ENCODE measurements at places on chromosomes 1 and 21.

DNA sequence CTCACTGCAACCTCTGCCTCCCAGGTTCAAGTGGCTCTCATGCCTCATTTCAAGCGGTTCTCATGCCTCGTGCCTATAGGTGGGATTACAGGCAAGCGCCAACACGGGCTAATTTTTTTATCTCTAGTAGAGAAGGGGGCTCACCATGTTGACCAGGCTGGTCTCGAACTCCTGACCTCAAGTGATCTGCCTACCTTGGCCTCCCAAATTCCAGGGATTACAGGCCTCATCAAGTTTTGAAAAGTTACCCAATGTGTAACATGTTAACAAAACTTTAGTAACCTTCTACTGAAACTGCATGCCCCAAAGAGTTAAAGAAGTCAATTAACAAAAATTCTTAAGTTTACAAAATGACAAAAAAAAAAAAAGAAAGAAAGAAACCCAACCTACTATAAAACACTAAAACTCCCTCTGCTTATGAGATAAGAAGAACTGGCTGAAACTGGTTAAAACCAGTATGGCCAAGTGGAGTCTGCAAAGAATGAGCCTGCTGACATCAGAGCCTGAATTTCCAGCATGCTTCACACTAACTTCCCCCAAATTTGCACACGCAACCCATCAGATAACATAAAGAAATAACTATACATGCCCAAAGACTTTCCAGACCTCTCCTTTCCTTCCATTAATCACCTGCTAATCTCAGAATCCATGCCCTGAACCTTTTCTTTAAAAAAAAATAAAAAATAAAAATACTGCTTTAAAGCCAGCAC lies 25.5 kb upstream of the PSMG1 start:
- no peak for DNase-seq

DNA sequence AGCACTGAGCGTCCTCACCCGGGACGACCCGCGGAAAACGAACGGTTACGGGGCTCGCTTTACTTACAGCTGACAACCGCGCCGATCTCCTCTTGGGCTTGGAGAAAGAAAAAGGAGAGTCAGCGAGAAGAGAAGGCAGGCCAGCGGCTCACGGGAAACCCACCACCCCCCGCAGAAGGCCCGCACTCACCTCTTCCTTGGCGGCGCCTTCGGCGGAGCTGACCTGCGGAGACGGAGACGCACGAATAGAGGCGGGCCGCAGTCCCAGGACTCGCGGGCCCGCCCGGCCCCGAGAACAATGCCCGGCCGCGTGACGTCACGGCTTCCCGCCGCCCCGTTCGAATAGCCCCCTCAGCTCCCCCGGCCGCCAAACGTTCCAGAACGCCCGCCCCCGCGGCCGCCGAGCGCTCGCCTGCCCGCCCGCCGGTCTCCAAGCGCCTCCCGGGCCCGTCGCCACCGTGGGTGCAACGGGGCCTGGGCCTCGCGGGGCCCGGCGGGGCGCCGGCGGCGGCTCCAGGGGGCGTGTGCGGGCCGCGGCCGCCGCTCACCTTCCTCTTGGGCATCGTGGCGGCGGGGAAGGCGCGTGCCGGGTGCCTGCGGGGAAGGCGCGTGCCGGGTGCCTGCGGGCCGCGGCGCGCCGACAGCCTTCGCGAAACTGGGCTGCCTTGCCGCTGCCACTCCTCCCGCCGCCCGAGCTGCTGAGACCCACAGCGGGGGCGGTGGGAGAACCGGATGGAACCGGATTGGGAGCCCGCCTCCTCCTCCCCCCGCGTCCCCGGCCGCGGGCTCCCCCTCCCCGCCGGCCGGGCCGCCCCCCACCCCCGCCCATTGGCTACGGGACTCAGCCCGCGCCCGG lies at the start of gene HMGN1:
HMGN1 (minus strand) TSS at position 734 of the 856 bp plus-strand sequence; CDS start at position 563, 171 bp downstream.
- DNase-seq = peak; percentile 93

- DNase-seq = no peak
Measured at GRCh38 chr1:14889825-14890440, 263.6 kb upstream of the TMEM51 start.

DNA sequence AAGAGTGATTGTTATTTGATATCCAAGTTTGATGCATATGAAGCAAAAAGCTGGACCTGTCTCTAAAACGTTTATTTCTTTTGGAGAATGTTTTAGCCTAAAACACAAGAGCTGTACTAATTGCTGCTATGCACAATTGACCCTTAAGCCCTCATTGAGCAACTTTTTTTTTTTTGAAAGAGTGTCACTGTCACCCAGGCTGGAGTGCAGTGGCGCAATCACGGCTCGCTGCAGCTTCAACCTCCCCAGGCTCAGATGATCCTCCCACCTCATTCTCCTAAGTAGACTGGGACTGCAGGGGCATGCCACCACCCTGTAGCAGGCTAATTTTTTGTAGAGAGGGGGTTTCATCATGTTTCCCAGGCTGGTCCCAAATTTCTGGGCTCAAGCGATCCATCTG lies 129.1 kb downstream of the PIK3R3 start:
- no peak for DNase-seq

DNA sequence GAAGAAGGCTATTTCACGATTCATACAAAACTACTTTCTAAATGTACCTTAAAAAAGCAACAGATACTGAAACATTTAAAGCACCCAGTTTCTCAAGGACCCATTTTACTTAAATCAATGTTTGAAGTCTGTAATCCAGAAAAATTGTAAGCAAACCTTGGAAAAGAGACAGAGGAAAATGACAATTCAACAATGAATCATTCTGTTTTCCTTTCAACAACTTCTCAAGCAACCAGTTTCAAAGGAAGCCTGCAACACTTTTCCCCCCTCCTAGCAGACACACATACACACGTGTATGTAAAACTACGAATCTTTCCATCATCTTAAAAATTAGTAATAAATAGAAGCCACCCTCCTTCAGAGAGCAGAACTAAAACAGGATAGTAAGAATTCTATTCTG lies 1.2 kb downstream of the RERE start:
- DNase-seq = no peak

GRCh38 chr1:207672522-207673130 lies 27.7 kb downstream of the CR1L start:
- DNase-seq = no peak

DNA sequence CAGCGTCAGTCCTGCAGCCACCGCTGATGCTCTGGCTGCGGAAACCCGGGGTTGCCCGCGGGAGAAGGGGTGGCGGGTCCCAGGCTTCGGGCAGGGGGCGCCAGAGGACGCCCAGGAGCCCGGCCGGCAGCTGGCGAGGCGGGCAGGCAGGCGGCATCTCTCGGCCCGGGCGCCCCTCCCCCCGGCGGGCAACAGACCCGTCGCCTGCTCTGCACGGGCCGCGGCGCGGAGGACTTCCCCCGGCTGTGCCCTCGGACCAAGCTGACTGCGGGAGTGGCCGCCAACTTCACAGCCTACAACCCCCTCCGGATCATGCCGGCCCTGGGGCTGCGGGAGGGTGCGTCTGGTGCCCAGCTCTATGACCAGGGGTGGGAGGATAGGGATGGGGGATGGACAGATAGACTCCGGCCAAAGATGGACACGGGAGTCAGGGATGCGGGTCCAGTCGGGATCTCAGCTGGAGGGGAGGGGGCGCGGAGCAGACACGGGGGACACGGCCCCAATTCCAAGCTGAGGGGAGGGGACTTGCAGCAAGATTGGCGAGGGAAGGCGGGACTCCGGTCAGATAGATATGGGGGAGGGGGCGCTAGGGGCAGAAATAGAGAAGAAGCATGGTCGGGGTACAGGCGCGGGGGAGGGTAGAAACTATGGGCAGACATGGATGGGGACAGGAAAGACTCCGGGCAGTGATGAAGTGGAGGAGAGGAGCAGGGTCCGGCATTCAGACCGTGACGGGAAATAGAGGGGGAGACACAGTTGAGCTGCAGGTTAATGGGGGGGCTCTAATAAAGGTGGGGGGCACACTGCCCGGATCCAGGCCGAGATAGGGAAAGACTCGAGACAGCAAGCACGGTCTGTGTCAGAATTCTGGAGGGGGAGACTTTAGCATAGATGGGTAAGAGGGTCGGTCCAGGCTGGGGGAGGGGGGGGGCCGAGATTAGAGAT lies 1.1 kb downstream of the ADGRB2 start:
- peak; percentile 73 for DNase-seq

- DNase-seq = no peak
Measured at GRCh38 chr1:219340796-219341195, 167.1 kb downstream of the LYPLAL1 start.

- no peak for DNase-seq
Measured at GRCh38 chr1:99003581-99004253, 944 bp downstream of the PLPPR5 start.

GRCh38 chr1:121471523-121471922 lies 286.7 kb downstream of the SRGAP2C start:
- DNase-seq = no peak

DNA sequence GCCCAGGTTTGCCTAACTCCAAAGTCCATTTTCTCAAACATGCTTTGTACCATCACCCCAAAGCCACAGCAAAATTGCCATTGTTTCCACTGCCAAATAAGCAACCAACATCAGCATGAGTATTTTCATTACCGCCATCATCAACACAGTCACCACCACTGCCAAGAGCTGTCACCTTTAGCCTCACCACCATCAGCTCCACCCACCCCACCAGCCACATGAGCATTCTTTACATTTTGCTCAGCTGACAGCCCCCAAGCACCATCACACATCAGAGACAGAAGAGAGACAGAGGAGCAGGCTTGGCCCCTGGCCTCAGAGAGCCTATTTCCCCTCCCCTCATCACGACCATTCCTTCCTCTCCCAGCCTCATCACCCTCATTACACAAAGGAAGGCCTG lies 42.7 kb downstream of the TAS1R2 start:
- DNase-seq = no peak

- no peak for DNase-seq
Measured at GRCh38 chr21:43328958-43329691, 97.8 kb downstream of the SIK1 start.

DNA sequence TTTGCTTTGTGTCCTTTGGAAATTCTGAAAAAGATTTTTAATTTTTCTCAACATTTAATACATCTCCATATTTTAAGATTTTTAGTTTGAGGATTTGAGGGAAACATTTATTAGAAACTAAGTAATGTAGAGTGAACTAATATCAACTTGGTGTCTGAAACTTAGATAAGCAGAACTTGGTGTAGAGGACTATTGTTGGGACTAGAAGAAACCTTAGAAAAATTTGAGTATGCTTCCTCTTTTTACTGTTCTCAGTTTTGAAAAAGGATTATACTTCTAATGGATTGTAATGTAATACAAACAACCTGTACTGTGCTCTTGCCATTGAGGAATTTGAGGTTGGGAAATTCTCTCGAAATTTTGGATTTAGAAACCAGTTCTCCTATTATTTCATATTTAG lies 2.4 kb downstream of the FNBP1L start:
- DNase-seq = no peak

- DNase-seq = no peak
Measured at GRCh38 chr1:20698195-20698910, 19.5 kb downstream of the KIF17 start.

DNA sequence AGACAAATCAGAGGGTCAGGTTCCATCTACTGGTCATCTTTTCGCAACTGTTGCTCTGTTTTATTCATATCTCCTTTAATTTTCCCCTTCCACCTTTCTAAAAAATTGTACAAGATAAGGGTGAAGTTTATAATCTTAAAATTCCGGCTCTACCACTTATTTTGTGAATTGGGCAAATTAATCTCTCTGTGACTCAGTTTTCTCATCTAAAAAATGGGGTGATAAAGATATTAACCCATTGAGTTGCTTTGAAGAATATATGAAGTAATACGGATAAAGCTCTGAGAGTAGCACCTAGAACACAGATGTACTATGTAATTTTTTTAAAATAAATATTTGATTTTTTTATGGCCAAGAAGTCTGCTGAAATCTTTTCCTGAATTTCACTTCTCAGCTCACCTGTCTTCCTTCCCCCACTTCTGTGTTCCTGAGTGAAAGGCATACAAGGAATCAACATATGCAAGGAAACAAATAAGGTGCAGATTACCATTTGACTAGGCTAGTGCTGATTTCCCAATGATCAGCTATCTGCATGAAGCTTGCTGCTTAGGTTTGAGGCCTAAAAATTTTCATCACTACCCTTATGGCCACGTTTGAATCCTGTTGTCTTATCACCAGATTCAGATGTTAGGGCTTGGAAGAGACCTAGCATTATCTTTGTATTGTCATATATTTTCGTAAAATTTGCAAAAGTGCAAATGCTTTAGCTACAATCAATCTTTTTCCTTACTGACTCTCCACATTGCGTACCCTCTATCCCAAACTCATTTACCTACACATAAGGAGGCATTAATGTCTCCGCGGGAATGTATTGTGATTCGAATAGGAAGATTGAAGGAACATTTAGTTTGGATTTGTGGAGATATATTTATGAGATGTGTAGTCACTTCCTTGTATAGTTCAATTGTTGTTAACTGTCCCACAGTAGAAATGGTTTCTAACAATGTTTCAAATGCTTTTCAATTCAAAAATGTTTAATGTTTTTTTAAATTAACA lies 718.3 kb upstream of the PTBP2 start:
- DNase-seq = no peak

DNA sequence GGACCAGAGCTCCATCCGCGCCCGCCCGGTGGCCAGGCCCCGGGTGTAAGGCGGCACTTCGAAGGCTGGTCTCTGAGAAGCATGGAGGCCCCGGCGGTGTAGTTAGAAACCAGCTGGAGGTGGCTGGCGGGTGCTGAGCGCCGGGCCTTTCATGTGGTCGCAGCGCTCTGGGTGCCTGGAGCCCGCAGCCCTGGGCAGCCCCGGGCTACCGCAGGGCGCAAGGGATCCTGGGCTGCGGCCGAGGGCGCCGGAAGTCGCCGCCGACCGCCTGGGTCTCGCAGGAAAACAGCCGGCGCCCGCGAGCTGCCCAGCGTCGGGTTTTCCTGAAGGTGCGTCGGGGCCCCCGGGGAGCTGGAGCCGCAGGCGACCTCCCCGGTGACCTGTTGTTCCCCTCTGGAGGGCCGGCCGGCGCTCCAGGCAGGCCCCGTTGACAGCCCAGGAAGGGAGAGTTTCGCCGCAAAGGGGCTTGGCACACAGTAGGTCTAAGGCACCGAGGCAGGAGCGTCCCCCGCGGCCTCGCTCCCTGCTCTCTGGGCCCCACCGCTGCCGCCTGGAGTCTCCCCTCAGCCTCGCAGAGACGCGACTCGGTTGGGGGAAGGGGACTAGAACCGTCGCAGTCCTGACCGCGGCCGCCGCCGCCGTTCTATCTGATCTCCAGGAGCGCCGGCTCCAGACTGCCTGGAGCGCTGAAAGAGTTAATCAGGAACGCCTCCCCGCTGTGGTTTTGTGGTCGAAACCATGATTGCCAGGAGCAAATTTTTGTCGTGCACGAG lies 2.7 kb downstream of the GRHL3 start:
- DNase-seq = peak; percentile 76

GRCh38 chr1:228487336-228488124 lies at the start of gene RNF187:
Gene RNF187 (plus strand): TSS chr1:228487382.
- DNase-seq = peak; percentile 87

- DNase-seq = no peak
Measured at GRCh38 chr21:38944903-38945302, 139.2 kb downstream of the ETS2 start.

GRCh38 chr1:52141513-52142219 lies at the start of gene ZFYVE9:
Gene ZFYVE9 (plus strand): TSS chr1:52142089. CDS start chr1:52233207, 91,118 bp downstream.
- DNase-seq = peak; percentile 70

DNA sequence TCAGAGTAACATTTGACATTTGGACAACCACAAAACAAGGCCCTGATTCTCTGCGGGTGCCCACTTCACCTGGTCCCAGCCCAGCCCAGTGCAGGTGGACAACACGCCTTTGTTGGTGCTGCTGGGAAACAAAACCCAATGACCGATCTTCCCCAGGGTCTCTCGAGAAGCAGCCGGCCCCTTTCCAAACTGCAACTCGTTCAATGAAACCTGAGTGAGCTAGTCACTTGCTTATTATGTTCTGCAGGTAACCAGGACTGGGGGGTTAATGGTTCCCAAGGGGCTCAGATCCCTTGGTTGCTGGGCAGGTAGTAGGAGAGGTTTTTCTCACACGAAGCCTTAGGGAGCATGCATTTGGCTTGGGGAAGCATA lies 42.9 kb downstream of the ABCG1 start:
- DNase-seq = no peak
